EH (cell line): ENCODE measurements at places on chromosomes 12 and 14.

- DNase-seq: no peak
These were observed 3.5 kb downstream of the TMEM63C start for GRCh38 chr14:77185093-77185465.

DNA sequence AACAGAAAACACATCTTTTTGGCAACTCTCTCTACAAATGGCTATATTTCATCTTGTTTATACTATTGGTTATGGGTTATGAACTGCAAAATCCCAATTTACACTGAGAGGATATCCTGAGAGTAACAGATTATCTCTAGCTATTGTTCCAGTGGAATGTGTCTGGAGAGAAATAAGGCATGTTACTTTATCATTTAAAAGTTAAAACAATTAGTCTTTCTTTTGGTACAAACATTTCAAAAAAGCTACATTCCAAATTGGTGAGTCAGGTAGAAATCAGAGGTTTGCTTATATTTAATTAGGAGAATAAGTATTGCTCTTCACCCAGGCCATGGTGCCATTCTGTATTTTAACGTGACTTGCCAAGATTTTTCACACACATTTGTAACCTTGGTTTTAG is 411.6 kb downstream of the CCER1 start:
- no peak for DNase-seq

- no peak for DNase-seq
These were observed 36.0 kb downstream of the CACNA2D4 start for GRCh38 chr12:1882405-1882804.

DNA sequence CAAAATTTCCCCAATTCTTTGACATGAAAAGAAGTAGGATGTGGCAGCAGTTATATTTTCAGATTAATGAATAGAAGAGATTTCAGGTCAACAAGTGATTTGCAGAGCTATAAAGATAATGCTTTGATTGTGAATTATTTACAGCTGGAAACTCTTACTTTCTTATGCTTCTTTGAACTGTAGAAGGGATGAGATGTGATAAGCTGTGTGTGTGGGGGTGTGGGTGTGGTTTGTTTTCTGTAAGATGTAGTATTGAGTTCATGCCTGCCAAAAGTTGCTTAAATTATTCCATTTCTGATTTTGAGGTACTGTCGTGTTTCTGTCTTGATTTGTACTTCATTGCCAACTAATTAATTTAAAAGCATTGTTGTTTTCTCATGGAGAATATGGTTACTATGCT is 22.7 kb downstream of the AEBP2 start:
- no peak for DNase-seq

- DNase-seq: peak; percentile 7
These were observed 51.3 kb downstream of the STX2 start for GRCh38 chr12:130787445-130788410.
